ENCODE measurements at places on chromosomes 6 and 20.
A peak's percentile ranks its signal among the peaks of the same experiment; 100 is the strongest.

GRCh38 chr6:25612666-25613065 lies 39.3 kb upstream of the SCGN start:
- DNase-seq = peak; percentile 16

DNA sequence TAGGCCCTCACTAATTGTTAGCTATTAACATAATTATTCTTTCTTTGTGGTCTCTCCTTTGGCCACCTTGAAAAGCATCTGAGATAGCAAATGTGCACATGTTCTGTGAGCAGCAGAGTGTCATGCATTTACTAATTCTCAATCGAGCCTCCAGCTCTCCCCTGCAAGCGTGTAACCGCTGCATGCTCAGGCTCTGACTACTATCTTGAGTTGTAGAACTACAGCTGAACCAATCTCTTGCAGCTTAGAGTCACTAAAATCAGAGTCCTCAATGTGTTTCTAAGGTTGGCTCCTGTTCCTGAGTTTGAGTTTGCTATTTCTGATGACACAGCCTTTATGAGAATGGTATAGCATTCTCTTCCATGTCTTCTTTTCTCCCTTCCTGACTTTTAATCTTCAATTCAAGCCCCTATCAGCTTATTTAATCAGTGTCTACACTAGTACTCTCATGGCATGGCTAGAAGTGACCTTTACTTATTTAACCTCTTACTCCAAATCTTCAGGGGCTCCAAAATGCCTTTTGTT lies 65.5 kb downstream of the PPP1R3G start:
- no peak for DNase-seq

DNA sequence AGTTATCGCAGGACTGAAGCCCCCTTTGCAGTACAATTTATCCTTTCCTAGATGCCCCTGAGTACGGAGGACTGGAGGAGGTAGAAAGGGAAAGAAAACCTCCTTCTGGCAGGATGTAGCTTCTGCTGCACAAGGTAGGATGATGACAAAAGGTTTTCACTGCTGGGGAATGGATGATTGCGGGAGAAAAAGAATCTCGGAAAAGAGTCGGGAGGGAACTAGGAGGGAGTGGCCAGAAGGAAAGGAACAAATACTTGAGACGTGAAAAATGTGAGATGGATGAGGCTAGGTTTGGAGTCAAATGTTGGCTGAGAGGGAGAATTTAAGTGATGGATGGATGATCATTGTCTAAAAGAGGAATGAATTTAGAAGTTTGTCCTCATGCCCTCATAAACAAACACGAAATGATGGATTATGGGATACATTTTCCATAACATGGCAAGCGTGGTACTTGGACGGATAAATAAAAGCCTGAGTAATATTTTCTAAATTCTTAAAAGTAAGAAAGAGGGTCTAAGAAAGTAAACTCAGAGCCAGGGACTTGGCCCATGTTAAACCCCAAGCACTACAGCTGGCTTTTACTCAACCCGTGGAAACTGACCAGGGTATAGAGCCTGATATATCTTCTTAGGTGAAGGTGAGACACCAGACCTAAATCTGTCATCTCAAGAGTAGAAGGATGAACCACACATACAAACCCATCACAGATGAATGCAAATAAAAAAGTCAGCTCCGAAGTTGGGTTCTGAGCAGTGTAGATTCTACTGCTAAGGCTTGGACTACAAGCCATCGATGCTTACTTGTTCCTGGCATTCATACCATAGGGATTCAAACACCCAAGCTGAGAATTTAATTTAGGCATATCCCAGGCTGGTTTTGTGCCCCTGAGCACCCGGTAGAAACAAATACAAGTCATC lies 72.4 kb downstream of the HFE start:
- no peak for DNase-seq

- no peak for DNase-seq
Observed at GRCh38 chr6:68447112-68447511, 188.0 kb upstream of the ADGRB3 start.

- DNase-seq = no peak
Observed at GRCh38 chr6:143370812-143371370, 79.6 kb downstream of the ADAT2 start.

- no peak for DNase-seq
Observed at GRCh38 chr6:136079701-136080565, 170.2 kb downstream of the MTFR2 start.

DNA sequence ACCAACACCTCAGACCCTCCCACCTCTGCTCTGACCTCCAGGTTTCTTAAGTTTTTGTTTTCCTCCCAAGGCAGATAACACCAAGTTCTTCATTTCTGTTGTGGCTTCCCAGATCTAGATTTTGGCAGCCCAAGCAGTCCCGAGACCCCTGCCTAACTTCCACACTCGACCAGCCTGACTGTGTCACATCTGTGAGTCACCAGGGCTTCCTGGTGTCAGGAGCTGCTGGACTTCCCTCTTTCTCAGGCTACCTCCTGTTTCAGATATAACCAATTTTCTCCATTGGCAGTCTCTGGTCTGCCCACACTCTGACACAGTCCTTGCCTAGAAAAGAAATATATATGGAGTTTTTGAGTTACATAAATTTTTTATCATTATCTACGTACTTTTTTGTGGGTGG lies 46.1 kb upstream of the CCN6 start:
- peak; percentile 73 for DNase-seq

DNA sequence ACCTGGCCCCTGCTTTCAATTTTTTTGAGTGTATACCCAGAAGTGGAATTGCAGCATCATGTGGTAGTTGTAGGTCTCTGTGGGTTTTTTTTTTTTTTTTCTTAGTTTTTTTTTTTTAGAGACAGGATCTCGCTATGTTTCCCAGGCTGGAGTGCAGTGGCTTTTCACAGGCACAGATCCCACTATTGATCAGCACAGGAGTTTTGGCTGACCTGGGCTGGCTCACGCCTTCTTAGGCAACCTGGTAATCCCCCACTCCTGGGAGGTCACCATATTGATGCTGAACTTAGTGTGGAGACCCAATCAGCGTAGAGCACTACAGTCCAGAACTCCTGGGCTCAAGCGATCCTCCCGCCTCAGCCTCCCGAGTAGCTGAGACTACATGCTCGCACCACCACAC lies 25.9 kb downstream of the MTO1 start:
- no peak for DNase-seq

DNA sequence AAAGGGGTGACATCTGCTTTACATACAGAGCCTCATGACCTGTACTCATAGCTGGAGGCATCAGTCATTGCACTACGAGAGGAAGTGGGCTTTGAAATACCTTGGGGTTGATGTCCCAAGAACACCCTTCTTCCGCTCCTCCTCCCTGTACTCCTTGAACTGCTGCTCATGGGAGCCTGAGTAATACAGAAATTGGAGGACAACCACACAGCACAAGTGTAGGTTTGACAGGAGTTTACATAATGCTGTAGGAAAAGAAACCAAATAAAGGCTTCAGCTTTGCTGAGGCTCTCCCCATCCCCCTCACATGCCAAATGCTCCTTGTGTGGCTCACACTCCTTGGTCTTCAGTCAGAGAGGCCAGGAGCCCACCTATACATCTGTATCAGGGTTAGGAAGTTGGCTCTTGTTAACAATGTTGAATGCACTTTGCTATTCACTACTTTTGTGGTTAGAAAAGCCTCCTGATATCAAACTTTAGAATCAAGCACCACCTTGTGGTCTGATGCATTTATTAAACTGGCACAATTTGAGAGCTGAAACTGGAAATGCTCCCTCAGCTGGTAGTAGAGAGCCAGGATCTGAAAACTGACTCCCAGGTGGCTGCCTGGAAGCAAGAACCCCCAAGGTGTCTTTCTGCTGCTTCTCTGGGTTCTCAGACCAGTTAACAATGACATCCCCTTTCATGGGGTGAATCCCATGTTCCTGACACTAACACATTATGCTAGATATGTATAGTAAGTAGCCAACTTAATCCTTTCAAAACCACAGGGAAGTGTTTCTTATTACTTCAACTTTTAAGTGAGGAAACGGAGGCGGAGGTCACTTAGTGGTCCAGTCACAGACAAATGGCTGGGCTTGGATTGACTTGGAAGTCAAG lies 56.2 kb upstream of the EDN1 start:
- DNase-seq = peak; percentile 83

- peak; percentile 59 for DNase-seq
Observed at GRCh38 chr6:139757784-139758183, 383.3 kb upstream of the CITED2 start.

- peak; percentile 86 for DNase-seq
Observed at GRCh38 chr6:100202417-100203194, 208.6 kb upstream of the MCHR2 start.

DNA sequence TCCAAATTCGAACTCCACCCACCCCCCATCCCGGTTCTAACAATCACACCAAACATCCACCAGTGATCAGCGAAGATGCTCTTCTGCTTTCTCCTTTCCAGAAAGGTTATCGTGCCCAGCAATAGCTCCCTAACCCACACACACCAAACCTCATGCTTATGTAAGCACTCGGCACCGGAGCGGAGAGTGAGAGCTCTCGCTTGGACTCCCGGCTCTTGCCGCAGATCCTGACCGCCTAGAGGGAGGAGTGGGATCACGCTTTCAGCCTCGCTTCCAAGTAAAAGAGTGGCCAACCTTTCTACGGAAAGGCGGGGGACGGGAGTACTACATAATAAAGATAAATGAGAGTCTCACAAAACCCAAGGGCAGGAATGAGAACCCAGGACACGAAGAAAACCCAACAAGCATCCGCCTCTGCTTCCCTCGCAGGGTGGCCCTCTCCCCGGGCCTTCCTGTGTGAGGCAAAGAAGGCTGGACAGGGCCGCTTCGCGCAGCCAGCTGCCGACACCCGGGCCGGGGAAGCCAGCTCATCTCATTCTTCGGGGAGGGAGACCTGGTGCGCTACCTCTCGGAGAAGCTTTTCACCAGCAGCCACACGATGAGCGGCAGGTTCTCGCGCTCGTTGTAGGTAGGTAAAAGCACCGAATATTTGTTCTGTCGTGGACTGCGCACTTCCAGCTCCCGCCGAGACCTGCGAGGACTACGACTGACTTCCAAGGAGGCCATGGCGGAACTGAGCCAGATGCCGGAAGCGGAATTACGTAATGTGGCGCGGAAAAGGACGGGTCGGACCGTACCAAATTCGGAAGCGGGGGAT lies at the start of gene DPM1:
DPM1 (minus strand) TSS at position 735 of the 817 bp plus-strand sequence; CDS start at position 726, 9 bp downstream.
- DNase-seq = peak; percentile 96

DNA sequence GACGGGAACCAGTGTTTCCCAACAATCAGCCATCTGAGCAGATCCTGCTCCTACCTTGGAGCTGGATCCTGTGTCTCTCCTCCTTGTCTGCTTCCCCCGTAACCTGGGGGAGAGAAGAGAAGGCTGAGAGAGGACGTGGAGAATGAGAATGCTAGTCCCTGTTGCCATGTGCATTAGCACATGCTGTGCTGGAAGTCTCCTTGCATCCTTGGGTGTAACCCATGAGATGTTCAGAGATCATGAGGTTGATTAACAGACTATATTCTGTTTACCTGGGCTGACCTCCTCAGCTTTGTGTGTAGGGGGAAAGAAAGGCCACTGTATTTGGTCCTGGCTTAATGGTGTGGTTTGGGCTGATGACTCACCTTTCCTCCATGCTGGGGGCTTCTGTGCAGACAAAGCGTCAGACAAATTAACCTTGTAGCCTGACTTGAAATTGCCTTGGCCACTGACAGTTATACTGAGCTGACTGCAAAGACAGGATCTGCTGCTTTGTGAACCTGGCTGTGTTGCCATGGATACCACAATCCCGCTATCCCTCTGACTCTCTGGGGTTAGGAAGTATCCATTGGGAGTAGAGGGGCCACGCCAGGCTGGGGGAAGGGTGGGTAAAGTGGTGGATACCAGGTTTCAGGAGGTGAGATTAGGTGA lies 243.7 kb upstream of the CHD6 start:
- DNase-seq = no peak

DNA sequence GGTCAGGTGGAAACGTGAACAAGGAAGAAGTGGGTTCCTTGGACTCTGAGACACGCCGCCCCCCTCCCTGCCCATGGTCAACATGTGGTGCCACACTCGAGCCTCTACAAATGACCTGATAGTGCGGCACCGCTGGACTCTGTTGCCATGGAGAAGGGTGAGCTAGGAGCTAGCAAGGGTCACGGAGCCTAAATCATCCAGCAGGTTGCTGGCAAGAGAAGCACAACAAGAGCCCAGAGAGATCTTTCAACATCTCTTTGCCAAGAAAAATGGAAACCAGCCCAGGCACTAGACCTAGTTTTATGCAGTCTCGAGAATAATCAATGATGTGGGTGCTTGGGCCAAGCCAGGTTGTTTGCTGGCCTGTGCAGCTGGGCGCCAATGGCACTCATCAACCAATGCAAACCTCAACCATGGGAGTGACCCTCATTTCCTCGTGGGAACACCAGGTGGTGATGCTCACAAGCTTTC lies 69.5 kb downstream of the NOL4L start:
- no peak for DNase-seq

GRCh38 chr6:53240139-53240538 lies 91.5 kb upstream of the GCM1 start:
- no peak for DNase-seq
